ENCODE measurements at places on chromosomes 2 and 18. TPM values are rescaled to one million over a fixed set of nuclear protein-coding genes. Genes with fewer than 3 reads are reported as not detected.

The GALNT5 gene
- 8.3 TPM for total RNA-seq

The CDKL4 gene
- total RNA-seq = 2.3 TPM

The CIB4 gene
- not detected for total RNA-seq

The CRYBA2 gene
- total RNA-seq = not detected

The TRAF3IP1 gene
- 9.4 TPM for total RNA-seq

The ANKRD39 gene
- total RNA-seq = 4.4 TPM

The SMIM21 gene
- total RNA-seq = not detected

The FEV gene
- not detected for total RNA-seq

The USP34 gene
- total RNA-seq = 133 TPM

The SERPINB2 gene
- 153 TPM for total RNA-seq

The SNORC gene
- 0.30 TPM for total RNA-seq

The ELOA2 gene
- total RNA-seq = not detected

The OTOF gene
- total RNA-seq = 0.69 TPM

The STK17B gene
- total RNA-seq = 32.4 TPM

The MC5R gene
- total RNA-seq = not detected

The LCT gene
- under 0.01 TPM for total RNA-seq

The OR6B2 gene
- not detected for total RNA-seq

The RSAD2 gene
- total RNA-seq = 5.1 TPM

The DLX1 gene
- 1.4 TPM for total RNA-seq

The IL1RL2 gene
- total RNA-seq = 6.3 TPM

The CTLA4 gene
- total RNA-seq = 0.20 TPM
